ENCODE measurements at places on chromosomes 4 and X.

- DNase-seq: no peak
Measured at GRCh38 chr4:42541647-42542046, 115.3 kb downstream of the ATP8A1 start.

- no peak for DNase-seq
Measured at GRCh38 chr4:104462641-104463040, 32.1 kb downstream of the CXXC4 start.

GRCh38 chr4:166017804-166018203 is 144.8 kb downstream of the TLL1 start:
- no peak for DNase-seq

DNA sequence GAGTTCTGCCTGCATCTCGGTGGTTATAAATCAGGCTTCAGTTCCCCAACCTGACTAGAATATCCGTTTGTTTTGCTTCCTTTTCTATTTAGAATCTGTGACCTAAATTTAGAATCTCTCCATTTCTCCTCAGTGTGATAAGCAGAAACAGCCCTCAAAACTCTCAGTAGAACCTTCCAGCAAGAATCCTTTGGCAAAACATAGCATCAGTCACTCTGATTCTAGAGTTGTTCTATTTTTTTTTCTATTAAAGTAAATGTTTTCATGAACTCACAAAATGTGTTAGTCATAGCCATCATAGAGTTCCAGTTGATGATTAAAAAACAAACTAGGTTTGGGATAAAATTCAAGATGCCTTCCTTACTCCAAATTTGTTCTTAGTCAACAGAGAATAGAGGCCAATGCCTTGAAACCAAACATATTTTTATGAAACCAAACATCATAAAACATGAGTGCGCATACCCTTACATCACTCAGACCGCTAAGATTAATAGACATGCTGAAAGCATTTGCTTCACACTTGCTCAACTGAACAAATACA is 13.2 kb upstream of the C1QTNF7 start:
- DNase-seq: no peak

DNA sequence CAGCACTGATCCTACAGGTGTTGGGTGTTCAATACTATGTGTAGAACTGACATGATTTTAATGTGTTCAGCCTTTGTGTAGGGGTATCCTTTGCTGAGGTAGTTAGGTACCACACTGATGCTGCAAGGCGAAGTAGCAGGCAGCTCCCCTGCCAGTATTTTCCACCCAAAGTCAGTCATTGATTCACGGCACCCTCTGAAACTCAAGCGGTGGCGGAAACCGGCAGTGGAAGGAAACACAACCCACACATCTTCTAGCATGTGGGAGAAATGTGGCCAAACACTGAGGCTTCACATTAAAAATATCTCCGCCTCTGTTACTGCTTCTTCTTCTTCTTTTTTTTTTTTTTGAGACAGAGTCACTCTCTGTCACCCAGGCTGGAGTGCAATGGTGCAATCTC is 126.3 kb downstream of the AASDH start:
- no peak for DNase-seq

DNA sequence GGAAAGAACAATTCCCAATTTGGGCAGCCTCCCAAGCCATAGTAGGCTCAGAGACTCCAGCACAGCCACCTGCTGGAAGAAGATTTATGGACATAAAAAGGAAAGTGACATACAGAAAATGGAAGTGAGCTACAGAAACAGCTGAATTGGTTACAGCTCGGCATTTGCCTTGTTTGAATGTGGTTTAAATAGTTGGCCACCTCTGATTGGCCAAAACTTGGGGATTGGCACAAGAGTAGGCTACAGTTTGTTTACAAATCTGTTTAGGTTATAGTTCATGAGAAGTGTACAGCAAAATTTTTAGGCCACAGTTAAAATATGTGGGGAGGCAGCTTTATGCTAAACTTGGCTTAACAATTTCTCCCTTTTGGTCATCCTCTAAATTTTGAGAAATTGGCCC is 150.4 kb downstream of the MAGEC1 start:
- DNase-seq: no peak

- no peak for DNase-seq
Measured at GRCh38 chr4:74628852-74629620, 165.3 kb downstream of the BTC start.

- no peak for DNase-seq
Measured at GRCh38 chr4:107603430-107603829, 116.6 kb downstream of the PAPSS1 start.

DNA sequence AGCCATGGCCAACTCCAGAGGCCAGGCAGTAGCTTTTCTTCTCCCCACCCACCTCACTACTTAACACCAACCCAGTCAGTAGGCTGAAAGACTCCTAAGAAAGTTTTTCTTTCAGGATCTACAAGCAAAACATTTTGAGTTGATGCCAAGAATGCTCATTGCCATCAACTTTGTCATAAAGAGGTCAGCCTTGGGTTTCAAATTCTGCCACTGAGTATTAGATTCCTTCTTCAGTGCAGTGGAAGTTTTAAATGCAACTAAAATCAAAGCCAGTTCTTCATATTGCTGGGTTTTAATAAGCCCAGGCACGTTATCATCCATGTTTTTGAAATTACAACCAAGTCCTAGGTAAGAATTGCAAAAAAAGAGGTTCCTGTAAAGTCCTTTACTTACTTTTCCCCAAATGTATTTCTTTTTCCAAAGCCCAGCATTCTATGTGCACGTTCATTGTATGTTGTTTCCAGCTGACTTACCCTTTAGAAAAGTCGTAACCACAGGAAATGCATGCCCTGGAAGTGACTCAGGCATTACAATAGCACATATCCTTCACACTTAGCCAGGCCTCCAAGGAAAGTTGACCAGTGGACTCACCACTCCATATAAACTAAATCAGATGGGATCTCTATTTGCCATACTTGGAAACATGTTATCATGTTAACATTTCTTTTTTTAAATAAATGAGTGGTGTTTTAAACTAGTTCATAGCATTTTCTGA is 229.9 kb downstream of the SOX3 start:
- no peak for DNase-seq

GRCh38 chr4:90127706-90128345 is 632 bp downstream of the CCSER1 start:
- no peak for DNase-seq

GRCh38 chrX:31036895-31037294 is 34.9 kb downstream of the FTHL17 start:
- no peak for DNase-seq

GRCh38 chrX:114619874-114620273 is 36.0 kb downstream of the HTR2C start:
- no peak for DNase-seq

DNA sequence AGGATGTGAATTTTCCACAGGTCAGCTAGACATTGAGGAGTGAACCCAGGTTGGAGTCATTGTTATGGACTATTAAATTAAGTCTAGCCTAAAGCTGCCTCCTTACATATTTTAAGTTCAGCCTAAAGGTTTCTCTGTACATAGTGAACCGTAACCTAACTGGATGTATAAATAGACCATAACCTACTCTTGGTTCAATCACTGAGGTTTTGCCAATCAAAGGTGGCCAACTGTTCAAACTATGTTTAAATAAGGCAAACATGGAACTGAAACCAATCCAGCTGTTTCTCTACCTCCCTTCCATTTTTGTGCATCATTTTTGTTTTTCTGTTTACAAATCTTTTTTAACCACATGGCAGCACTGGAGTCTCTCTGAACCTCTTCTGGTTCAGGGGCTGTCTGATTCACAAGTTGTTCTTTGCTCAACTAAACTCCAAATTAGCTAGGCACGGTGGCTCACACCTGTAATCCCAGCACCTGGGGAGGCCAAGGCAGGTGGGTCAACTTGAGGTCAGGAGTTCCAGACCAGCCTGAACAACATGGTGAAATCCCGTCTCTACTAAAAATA is 43.9 kb upstream of the SFRP2 start:
- no peak for DNase-seq

- DNase-seq: no peak
Measured at GRCh38 chrX:124938715-124939114, 381.0 kb upstream of the TEX13C start.

GRCh38 chrX:112536544-112536943 is 143.2 kb downstream of the LHFPL1 start:
- no peak for DNase-seq

DNA sequence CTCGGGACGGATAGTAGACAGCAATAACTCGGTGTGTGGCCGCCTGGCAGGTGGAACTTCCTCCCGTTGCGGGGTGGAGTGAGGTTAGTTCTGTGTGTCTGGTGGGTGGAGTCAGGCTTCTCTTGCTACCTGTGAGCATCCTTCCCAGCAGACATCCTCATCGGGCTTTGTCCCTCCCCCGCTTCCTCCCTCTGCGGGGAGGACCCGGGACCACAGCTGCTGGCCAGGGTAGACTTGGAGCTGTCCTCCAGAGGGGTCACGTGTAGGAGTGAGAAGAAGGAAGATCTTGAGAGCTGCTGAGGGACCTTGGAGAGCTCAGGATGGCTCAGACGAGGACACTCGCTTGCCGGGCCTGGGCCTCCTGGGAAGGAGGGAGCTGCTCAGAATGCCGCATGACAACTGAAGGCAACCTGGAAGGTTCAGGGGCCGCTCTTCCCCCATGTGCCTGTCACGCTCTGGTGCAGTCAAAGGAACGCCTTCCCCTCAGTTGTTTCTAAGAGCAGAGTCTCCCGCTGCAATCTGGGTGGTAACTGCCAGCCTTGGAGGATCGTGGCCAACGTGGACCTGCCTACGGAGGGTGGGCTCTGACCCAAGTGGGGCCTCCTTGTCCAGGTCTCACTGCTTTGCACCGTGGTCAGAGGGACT is 5.7 kb upstream of the MSANTD1 start:
- no peak for DNase-seq

DNA sequence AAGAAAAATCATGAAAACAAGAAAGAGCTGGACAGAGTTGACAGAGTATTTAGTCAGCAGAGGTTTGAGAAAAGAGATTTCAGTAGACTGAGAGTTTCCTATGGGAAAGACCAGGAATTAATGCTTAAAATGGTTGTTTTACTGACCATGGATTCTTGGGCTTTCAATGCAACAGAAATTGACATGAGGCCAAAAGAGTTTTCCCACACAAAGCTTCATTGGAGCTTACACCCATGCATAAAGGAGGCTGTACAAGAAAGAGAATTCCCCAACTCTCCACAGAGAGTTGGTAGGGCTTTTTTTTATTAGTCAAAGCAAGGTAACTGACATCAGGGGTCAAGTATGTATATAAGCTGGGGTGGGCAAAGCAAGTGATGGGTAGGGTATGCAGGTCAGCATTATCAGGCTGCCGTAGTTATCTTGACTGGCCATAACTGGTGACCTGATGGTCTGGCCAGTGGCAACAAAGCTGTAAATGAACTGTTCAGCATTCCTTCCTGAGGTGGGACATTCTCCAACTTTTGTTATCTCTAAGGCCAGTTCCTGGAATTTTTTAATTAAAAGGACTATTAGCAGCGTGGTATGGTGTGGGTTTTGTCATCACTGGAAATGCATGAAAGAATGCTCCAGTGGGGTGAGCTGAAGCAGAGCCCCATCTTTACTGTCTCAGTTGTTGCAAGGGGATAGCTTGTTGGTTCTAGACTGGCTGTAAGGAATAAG is 117.0 kb downstream of the ADAM29 start:
- no peak for DNase-seq

GRCh38 chr4:80036949-80037685 is 35.9 kb downstream of the ANTXR2 start:
- no peak for DNase-seq

DNA sequence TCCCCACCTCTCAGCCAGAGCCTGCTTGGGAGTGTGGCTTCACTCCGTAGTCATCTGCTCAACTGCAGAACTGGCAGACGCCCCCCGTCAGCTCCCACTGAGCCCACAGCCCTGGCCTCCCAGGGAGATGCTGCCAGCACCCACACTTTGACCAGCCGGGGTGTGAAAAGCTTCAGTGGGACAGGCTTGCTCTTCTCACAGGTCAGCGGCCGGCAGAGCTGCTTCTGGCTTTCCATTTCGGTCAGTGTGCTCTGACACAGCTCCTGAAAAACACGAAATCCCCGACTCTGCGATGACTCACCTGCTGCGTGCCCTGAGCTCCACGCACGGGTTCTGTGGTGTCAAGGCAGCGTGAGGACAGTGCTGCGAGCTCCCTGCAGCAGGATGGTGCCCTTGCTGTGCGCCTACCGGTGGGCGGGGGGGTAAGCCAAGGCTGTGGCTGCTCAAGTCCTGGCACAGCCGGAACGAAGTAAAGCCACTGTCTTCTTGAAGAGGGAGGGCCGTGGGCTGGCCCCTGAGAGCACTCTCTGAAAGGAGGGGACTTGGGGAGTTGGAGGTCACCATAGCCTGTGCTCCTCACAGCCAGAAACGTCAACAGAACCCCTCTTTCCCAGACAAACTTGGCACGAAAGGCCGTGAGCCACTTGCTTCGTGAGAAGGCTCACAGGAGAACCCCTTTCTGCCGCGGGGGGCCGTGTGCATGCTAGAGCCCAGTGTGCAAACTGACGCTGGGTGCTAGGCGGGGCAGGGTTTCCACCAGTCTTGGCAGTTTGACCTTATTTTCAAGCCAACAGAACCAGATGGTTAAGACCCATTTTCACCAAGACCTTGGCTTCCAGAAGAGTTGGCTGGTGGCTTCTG is 23.6 kb downstream of the NOP14 start:
- DNase-seq: peak; percentile 15

GRCh38 chrX:130170752-130171445 is 863 bp upstream of the RAB33A start:
- DNase-seq: no peak

DNA sequence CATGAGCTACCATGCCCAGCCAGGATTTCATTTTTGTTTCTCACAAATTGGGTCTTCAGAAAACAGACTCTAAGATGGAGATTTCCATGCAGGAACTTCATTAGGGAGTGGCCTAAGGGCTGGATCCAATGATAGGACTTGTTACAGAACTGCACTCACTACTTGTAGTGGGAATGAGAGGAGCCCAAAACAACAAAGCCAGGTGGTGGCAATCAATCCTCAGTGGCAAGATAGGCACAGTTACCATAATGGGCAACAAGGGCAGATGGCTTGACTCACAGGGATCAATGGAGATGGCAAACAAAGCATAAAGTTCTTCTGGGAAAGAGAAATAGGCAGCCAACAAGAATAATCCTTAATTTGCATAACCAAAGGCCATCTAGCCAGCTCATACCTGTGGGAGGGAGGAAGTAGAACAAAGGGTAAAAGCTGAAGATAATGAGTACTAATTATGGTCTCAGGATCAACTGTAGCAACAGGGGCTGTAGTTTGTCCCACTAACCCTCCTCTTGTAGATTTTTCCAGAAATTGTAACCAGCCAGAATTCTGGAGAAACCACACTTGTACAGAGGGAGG is 72.8 kb upstream of the MAPK10 start:
- no peak for DNase-seq

- DNase-seq: no peak
Measured at GRCh38 chrX:71154641-71155040, 10.0 kb downstream of the NLGN3 start.

DNA sequence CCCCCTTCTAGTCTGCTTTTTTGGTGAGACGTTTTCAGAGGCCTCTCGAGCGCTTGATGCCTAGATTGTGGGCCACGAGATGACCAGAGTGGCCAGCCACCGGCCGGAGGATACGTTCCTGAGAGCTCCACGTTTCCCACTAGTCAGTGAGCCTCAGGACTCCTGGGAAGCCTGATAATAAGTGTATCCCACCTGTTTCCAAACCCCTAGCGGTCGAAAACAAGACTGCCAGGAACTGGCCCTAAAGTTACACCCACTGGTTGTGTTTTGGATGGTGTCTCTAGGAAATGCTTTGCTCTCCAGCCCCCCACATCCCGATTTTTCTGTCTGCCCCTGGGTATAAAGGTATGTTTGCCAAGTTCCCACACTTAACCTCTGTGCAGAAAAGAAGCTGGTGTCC is 4.6 kb upstream of the RS1 start:
- DNase-seq: no peak

- DNase-seq: no peak
Measured at GRCh38 chr4:57265831-57266582, 155.8 kb upstream of the IGFBP7 start.

Measured in breast epithelium (tissue), 4 donors.